ENCODE measurements at places on chromosomes 13 and 19. TPM values are rescaled to one million over a fixed set of nuclear protein-coding genes. Genes with fewer than 3 reads are reported as not detected.

DNA sequence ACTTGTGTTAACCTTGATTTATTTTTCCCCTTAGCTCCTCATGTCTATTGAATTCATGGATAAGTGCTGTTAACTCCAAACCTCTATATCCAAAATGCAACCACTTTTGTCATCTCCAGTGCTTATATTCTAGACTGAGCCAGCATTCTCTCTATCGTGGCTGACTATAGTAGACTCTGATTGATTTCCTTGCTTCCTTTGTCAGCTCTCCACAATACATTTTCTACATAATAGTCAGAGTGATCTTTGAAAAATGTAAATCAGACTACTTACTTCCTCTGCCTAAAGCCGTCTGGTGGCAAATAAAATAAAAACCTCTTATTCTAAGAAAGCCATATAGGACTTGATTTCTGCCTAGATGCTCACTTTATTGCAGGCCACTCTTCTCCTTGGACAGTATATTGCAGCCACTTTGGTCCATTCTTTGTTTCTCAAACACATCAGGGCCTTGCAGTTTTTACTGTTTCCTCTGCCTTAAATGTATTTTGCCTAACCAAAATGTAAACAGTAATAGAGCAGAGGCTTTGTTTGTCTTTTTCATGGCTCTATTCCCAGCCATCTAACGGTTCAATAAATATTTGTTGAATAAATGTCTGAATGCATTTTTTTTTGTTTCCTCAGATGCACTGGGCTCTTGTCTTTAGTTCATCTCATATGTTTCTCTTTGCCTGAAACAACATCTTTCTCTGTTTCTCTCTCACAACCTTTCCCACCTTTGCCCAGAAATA lies 243.6 kb upstream of the CSNK1A1L start:
- no peak for DNase-seq

- DNase-seq: no peak
Measured at GRCh38 chr13:29196409-29197074, 376.4 kb downstream of the MTUS2 start.

FFAR1 gene
- total RNA-seq: not detected

IQCN gene
- 1.6 TPM for total RNA-seq
